Effector CD8-positive, alpha-beta T cell (primary cell): ENCODE measurements at places on chromosomes 3 and 15.

- DNase-seq: no peak
Measured at GRCh38 chr15:68176601-68177000, 28.5 kb downstream of the CALML4 start.

DNA sequence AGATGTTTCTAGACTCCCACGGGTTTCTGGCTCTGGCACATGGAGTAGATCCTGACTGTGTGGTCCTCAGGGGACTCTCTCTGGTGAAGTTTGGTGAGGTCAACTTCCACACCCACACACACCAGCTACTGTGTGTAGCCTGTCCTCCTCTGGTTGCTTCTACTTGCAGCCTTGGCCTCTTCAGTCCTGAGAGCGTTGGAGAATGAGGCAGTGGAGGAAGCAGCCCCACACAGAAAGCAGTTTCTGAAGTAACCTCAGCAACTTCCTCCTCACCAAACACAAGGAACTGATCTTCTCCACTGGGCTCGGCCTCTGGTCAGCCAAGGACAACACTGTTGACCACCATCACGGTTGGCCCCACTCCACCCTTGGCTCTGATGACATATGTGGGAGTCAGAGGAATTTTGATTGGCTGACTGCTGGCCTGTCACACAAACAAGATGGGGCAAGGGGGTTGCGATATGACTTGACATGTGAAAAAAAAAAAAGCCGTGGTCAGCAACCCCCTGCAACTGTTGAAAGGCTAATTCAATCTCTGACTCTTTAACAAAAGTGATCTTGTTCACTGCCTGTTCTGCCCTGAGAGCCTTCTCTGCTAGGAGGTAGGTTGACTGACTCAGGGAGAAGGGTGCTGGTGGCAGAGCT, 19.6 kb downstream of the CD86 start:
- DNase-seq: no peak

- no peak for DNase-seq
Measured at GRCh38 chr3:64104006-64104405, 80.7 kb upstream of the PSMD6 start.

- DNase-seq: no peak
Measured at GRCh38 chr3:40116478-40117177, 192.9 kb upstream of the EIF1B start.

GRCh38 chr15:82298520-82298919, 35.9 kb downstream of the SAXO2 start:
- DNase-seq: no peak

GRCh38 chr3:5304789-5305683, 117.5 kb downstream of the EDEM1 start:
- no peak for DNase-seq

GRCh38 chr3:178474526-178474925, 61.7 kb upstream of the KCNMB2 start:
- DNase-seq: no peak

DNA sequence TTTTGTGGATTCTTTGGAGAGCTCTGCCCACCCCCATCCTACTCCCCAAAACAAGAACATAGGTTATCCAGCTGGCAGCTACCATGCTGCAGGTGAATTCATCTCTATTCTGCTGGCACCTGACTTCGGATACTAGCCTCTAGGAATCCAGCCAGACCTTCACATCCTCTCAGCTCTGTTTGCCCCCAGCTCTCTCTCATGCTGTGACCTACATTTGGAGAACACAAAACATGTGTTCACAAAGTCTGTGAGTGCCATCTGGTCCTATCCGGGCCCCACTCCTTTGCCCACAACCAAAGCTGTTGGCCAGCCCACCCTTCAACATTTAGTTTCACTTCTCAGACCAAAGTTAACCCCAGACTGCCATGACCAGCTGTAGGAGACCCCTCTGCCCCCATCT, 89.4 kb upstream of the C3orf80 start:
- no peak for DNase-seq

DNA sequence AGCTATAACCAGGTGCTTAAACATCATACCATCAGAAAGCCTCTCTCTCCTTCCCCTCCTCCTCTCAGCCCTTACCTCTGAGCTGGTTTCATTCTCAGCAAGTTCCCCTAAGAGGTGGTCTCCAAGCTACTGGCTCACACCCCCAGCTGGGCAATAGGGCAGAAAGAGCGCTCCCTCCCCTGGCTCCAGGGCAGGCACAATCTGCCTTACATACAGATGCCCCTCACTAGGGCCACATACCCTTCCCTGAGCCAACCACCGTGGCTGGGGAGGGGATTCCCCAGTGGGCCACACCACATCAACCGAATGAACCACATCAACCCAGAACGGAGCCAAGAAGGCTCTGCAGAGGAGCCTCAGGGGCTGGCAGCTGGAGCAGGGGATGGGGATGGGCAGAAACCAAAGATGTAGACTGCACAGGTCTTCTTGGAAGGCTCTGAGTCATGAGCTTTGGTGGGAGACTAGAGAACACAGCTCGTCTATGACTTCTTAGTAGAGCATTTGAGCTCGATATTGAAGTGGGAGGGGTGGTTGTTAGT, 4.6 kb upstream of the FBLN2 start:
- DNase-seq: peak; percentile 58

GRCh38 chr15:43509660-43510199, 7.7 kb upstream of the MAP1A start:
- DNase-seq: no peak

DNA sequence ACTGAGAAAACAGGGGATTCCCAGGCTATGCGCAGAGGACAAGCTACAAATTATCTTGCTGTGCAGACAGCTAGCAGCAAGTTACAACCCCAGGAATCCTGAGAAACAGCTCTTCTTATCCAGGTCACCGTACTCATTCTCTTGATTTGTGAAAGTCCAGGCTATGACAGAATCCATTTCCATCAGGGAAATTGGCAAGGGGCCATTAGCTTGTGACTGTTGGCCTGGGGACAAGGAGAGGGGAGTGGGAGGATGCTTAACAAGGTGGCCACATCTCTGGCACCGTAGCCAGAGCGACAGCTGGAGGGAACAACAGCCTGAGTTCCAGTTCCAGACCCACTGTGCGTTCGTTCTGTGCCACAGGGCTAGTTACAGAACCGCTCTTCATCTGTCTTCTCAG, 44.9 kb upstream of the PLXNA1 start:
- no peak for DNase-seq

- DNase-seq: no peak
Measured at GRCh38 chr3:39733804-39734203, 75.6 kb upstream of the MYRIP start.

GRCh38 chr15:97654481-97655076, 305.9 kb upstream of the ARRDC4 start:
- DNase-seq: no peak

- no peak for DNase-seq
Measured at GRCh38 chr15:75030023-75030413, 6.6 kb downstream of the PPCDC start.

DNA sequence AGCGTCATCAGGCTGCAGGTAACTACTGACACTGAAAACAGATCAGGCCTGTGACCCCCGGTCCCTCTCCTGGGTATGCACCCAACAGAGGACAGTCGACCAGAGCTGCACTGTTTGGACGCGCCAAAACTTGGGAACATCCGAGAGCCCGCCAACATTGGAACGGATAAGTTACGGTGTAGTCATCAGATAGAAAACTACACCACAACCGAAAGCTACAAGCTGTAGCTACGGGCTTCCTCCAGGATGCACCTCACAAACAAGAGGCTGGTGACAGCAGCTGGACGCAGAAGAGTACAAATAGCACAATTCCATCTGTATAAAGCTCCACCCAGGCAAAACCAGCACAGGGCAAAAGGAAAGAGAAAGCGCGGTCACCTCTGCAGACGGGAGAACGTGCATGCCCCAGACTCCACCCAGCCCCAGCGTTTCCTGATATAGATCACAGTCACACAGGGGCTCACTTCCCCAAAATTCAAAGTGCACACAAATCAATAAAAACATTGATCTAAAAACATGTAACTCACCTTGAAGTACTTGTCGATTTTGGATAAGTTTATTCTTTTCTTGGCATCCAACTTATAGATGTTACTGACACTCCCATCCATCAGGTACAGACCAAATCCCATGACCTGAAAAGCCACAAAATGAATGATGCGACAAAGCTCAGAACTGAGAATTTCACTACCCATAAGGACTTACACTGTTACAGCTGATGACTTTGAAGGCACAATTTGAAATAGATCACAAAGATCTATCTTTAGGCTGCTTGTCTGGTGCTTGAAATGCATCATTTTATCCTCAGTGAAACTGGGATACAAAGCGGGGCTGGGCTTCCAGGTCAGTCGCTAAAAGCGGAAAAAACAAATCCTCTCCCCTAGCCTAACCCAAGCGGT, 43.3 kb downstream of the CYFIP1 start:
- no peak for DNase-seq

DNA sequence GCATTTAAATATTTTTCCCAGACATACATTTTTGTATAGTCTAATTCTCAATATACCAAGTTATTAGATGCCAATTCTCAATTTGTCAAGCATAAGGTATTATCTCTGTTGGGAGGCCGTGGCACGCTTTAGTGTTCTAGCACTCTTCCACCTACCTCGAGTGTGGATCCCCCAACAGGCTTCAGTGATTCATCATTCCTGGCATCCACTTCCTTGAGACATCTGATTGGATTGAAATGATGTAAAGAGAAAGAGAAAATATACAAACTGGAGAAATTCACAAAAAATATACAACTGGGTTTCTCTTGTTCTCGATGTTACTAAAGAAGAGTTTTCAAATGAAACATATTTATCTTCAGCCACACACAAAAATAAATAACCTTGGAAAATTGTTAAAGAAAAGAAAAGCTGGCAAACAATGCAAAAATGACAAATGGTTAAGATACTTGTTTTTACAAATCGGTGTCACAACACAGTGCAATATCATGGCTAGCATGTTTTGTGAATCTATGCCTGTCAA, 218.0 kb upstream of the CDIN1 start:
- DNase-seq: no peak
